ENCODE measurements at places on chromosomes 1 and 21.

DNA sequence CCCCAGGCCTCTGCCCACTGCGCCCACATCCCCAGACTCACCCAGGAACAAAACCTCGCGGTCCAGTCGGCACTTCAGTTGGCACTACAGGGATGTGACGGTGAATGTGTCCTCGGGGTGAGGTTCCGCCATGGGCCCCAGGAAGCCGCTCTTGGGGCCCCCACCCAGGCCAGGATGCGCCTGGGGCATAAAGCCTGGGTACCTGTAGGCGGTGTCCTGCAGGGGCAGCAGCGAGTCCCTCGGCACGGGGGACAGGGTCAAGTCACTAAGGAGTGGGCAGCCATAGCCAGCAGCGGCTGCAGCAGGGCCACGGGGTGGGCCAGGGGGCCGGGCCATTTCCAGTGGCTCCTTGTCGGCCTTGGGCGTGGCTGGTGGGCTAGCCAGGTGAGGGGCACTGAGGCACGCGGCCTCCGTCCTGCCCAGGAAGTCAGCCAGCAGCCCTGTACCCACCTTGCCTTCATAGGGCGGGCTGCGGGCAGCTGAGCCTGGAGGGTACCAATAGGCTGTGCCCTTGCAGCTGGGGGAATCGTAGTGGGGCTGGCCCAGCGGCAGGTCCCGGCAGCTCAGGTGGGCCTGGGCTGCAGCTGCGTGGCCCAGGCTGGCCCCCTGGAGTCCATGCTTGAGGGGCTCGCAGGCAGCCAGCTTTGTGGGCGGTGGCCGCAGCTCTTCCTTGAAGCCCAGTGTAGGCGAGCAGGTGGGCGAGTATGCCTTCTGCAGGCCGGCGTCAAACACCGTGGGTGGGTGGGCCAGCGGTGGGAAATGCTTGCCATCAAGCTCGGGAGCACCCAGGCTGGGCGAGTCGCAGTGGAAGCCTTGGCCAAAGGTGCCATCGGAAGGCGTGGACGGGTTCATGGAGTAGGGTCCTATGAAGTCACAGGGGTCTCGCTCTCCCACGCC is 56.5 kb downstream of the AHDC1 start:
- no peak for DNase-seq

DNA sequence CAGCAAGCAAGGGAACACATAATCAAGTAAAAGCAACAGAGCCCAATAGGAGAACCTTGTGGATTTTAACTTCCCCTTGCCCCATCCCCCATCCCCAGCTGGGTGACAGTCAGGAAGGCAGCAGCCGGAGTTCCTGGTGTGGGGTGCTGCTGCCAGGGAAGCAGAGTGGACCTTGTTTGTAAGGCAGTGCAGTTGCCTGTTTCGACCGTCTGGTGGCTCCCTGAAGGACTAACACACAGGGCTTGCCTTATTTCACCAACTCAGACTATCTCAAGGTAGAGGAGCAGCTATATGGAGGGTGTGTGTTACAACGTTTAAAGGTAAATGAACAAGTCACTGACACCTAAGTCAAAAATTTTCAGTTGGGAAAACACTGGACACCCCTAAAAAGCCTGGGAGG is 6.6 kb downstream of the KRTAP10-8 start:
- DNase-seq, result no peak

DNA sequence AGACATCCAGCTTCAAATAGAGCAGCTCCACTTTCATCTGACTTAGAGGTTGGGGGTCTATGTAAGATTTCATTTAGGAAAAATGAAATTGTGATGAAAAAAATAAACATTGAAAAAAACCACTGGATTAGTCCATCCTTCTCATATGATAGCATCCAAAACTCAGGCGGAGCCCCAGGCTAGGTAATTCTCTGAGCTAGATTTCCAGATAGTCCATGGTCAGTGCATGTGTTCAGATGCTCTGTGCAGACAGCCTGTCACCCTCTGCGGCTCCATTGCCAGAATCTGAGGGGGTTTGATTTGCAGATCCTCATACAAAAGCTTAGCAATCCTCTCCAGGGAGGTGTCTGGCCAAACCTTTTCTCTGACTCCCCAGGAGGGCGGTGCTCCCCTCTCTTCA is 49.2 kb downstream of the C8B start:
- no peak for DNase-seq

DNA sequence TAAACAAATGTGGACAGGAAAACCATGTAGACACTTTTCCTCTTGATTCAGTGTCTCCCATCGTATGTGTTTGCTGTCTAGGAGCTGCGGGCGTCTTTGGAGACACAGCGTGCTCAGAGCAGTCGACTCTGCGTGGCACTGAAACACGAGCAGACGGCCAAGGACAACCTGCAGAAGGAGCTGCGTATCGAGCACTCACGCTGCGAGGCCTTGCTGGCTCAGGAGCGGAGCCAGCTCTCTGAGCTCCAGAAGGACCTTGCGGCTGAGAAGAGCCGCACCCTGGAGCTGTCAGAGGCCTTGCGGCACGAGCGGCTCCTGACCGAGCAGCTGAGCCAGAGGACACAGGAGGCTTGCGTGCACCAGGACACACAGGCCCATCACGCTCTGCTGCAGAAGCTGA is 27.2 kb upstream of the DIP2A start:
- no peak for DNase-seq

DNA sequence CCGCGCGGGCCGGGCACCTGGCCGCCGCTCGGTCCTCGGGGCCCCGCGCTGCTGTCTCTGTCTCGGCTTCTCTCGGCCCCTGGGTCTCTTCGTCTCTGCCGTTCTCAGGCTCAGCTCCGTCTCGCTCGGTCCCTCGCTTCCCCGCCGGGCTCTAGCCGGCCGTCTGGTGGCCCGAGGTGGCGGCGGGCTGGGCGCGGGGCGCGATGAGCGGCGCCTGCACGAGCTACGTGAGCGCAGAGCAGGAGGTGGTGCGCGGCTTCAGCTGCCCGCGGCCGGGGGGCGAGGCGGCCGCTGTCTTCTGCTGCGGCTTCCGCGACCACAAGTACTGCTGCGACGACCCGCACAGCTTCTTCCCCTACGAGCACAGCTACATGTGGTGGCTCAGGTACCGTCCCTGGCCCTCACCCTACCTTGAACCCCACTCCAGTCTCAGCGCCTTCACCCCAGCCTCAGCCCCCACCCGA is 355 bp downstream of the SHISAL2A start:
- DNase-seq, result no peak

- no peak for DNase-seq
Measured at GRCh38 chr1:157034137-157034800, 11.3 kb downstream of the ARHGEF11 start.

DNA sequence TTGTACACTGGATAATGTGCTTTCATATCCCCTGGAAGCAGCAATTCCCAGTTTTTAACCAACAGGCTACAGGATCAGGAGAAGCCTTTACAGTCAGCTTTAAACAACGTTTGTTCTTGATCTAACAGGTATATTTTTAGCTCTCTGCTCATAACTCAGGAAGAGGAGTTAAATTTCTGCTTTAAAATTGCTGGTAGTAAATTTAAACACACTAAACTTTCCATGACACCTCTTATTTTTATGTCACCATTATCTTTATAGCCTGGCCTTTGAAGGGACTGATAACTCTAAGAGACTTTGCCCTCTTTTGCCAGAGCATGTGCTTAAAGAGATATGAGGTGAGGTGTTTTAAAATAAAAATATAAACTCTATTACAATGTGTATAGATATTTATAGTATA is 119.6 kb upstream of the BRINP3 start:
- DNase-seq, result no peak

- no peak for DNase-seq
Measured at GRCh38 chr1:192831706-192832355, 23.0 kb downstream of the RGS2 start.

GRCh38 chr1:96487971-96488370 is 233.6 kb upstream of the PTBP2 start:
- DNase-seq, result no peak

DNA sequence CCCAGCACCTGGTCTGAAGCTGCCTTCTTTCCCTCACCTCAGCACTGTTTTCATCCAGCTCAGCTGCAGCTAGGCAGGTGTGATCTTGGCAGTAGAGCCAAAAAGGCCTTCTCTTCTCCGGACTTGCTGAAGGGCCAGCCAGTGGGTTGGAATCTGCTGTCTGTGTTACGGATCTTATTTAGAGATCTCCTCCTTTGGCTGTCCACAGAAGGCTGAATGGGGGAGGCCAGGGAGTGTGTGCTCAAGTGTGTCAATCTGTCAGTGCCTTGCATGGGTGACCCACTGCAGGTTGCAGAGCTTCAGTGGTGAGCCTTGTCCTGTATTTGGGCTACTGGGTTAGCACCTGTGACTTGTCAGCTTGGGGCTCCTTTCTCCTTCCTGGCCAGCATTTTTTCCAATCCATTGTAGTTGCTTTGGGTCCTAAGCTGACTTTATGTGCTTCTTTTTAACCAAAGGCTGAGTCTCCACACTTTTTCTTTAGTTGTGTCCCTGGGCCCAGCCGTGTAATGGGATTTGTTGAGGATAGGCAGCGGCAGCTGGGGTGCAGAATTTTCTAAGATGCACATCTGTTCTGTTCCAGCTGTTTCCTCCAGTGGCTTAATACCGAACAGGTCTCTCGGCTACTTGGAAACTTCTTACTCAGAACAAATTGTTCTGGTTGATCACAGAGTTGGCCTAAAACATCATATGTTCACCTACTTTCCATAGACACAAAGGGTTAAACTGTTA is 126.8 kb downstream of the PEX14 start:
- no peak for DNase-seq

GRCh38 chr21:40658311-40658710 is 188.6 kb downstream of the DSCAM start:
- no peak for DNase-seq

DNA sequence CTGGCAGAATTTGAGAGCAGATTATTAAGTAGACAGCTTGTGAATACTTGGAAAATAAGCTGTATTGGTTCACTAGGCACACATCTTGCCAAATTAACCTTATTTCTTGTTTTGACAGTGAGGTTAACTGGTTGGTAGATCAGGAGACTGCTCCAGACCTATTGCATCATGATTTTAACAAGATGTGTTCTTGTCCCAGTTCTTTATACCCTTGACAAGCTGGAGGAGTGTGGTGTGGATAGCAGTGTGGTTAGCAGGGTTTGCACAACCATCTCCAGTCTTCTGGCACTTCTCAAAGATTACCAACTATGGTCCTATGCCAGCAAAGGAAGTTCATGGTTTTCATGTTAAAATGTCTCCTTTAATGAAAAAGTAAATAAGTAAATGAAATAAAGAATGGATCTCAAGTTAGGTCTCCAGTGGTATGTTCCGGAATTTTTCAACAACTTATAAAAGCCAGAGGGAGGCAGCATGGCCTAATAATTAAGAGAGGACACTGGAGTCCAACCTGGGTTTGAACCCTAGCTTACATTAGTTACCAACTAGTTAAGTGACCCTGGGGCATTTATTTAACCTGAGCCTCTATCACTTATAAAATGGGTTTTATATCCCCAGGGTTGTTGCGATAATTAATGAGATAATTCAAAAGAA is 34.1 kb downstream of the DDX20 start:
- DNase-seq, result no peak

DNA sequence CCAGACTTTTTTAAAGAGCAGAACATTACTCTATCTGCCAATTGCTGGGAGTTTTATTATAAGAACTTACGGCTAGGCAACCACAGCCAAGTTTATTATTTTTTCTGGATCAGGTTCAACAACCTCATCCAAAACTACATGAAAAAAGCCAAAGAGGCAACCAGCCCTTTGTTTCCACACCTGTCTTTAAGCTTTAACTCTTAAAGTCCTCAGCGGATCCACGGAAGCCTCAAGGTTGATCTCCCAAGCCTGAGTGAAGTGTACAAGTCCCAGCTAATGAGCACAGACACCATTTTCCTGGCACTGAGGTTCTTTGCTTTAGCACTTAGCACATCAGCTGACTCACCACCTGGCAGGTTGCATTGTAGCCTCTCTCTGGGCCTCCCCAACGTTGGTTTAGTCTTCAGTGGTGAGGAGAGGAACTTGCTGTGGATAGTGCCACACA is 143.1 kb downstream of the TGFBR3 start:
- no peak for DNase-seq

GRCh38 chr1:213015099-213016050 is at the start of gene ANGEL2:
Gene ANGEL2, minus strand, starts transcription at chr1:213015867. Its CDS starts 196 bp downstream, at chr1:213015671.
- peak; percentile 94 for DNase-seq

DNA sequence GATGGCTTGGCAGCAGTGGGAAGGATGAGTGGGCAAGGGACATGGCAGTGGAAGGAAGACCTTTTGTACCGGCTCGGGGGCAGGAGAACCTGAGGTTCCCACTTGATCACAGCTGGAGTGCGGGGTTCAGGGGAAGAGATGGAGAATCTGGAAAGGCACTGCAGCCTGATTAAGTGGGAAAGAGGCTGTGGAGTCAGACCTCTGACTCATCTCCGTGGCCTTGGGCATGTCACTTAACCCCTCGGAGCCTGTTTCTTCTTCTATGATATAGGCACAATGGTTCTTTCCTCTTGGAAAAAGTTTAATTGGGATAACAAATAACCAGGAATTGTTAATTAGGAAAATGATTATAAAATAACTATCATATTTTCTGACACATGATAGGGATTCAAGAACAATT is 13.1 kb upstream of the TMEM61 start:
- DNase-seq, result no peak

DNA sequence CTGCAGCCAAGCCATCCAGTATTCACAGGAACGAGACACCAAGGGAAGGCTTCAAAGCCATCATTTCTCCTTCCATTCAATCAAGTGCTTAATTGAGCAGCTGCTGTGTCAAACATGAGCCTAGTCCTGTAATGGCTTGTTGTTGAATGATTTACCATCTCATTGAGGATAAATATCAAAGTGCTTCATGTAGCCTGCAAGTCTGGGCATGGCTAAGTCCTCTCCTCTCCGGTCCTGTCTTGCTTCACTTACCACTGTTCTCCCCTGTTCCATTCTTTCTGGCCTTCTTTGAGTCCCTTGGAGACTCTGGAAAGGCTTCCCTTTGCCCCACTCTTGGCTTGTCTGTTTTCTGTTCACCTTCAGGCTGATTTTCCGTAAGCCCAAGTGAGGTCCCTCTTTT is 279.8 kb downstream of the PBX1 start:
- no peak for DNase-seq

GRCh38 chr1:51175278-51175677 is 60.8 kb upstream of the RNF11 start:
- no peak for DNase-seq

DNA sequence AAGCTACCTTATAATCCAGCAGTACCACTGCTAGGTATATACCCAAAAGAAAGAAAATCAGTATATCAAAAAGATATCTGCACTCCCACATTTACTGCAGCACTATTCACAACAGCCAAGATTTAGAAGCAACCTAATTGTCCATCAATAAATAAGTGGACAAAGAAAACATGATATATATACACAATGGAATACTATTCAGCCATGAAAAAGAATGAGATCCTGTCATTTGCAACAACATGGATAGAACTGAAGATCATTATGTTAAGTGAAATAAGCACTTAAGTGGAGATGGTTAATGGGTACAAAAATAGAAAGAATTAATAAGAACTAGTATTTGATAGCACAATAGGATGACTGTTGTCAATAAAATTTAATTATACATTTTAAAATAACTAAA is 90.7 kb upstream of the PKN2 start:
- no peak for DNase-seq

- DNase-seq, result no peak
Measured at GRCh38 chr21:45304945-45305344, 17.2 kb upstream of the POFUT2 start.

DNA sequence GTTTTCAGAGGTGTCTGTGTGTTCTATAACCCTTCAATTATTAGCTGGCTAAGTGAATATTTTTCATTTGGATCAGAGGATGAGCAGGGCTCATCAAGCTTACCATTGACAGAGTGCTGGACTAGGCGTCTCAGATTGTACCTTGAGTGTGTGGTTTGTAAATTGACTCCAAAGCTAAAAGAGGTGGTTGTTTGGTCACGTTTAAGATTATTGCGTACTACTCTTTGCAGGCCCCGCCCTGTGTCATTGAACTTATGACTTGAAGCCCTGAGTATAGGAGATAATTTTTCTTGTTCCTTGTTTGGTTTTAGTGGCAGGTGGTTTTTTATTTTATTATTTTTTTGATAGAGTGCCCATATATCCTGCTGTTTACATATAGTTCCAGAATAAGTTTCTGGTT is 17.7 kb downstream of the MRPS6 start:
- no peak for DNase-seq

All from stimulated activated CD4-positive, alpha-beta T cell treated with anti-CD3 and anti-CD28 coated beads, Interleukin-15, amount 100 ng/mL, for 48 hours (primary cell).